ENCODE measurements at places on chromosomes 2 and 18. TPM values are rescaled to one million over a fixed set of nuclear protein-coding genes. Genes with fewer than 3 reads are reported as not detected.

DNA sequence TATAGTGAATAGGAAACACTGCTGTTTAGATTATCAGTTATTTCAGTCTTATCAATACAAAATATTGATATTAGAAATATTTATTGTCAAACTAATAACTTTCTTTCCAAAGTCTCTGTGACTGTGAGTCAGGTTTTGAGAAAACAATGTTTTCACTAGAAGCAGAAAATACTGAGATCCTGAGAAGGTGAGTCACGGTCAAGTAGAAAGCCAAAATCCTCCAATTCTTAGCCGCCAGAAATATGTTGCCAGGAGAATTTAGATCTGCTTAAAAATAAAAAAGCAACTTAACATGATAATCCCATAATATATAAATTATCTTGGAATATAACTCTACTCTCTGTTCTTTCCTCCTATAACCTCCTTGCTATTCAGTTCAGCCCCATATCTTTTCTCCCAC, 181.9 kb upstream of the NRXN1 start:
- no peak for DNase-seq
- no peaks in the 10 kb centered on the region for H3K36me3 ChIP-seq
- H3K4me3 ChIP-seq: no peak overlapping the region
- H3K27ac ChIP-seq: no peak overlapping the region
- no peaks in the 10 kb centered on the region for H3K27me3 ChIP-seq

DNA sequence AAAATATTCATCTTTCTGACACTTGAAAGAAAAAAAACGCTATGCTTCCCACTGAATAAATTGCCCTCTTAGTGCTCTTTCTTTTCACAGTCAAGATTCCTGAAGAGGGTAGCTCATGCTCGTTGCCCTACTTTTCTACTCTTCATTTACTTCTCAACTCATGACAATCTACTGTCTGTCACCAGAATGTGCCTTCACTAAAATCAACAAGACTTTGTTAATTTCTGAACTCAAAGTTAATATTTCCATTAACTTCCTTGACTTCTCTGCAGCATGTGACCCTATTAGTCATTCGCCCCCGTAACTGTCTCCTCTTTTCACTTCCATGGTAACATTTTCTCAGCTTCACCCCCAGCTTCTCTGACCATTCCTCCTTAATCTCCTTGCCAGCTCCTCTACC, 98.9 kb upstream of the MAPRE2 start:
- peaks cover 5% of the 10 kb centered on the region for H3K4me1 ChIP-seq
- H3K36me3 ChIP-seq: no peaks in the 10 kb centered on the region
- H3K4me3 ChIP-seq: no peak overlapping the region
- no peak overlapping the region for H3K27ac ChIP-seq
- no peak for DNase-seq

COL4A3 gene
- total RNA-seq: not detected

NIF3L1 gene
- total RNA-seq: 33.9 TPM
